KG1 (cell line): ENCODE measurements at places on chromosomes 2 and 18.

DNA sequence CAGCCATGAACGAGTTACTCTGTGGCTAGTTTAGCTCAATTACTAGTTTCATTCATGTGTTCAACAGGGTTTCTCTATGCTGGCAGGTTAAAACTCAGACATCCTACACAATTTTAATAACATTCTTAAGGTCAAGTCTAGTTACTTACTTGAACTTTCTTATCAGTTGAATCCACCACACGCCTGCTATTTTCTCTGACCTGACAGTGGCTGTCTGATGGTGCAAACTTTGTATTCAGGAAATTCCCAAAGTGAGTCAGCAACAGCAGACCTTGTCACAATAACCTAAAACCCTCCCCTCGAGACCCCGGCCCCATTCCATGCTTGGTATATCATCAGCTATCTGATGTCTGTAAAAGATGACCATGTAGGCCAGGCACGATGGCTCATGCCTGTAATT is 20.8 kb upstream of the CIDEA start:
- DNase-seq, result no peak

GRCh38 chr2:134227666-134228065 is 26.2 kb upstream of the MGAT5 start:
- DNase-seq, result no peak

- no peak for DNase-seq
Measured at GRCh38 chr18:44637210-44638033, 43.3 kb upstream of the SETBP1 start.

DNA sequence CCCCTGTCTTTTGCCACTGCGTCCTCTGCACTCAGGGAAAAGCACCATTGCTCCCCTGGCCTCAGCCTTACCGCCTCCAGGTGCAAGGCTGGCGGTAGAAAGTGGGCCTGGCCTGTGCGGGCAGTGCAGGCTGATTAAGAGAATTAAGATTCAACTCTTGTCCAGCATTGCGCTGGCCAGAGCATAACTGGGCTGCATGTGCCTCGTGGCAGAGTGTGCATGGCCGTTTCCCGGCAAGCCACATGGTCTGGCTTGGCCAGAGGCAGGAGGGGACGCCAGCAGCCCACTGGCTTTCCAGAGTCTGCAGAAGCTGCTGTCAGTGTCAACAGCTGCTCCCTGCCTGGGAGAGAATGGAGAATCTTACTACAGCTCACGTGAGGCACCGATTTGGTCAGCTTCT is 12.3 kb downstream of the NTSR2 start:
- no peak for DNase-seq

- no peak for DNase-seq
Measured at GRCh38 chr18:394987-395362, 105.5 kb downstream of the COLEC12 start.

DNA sequence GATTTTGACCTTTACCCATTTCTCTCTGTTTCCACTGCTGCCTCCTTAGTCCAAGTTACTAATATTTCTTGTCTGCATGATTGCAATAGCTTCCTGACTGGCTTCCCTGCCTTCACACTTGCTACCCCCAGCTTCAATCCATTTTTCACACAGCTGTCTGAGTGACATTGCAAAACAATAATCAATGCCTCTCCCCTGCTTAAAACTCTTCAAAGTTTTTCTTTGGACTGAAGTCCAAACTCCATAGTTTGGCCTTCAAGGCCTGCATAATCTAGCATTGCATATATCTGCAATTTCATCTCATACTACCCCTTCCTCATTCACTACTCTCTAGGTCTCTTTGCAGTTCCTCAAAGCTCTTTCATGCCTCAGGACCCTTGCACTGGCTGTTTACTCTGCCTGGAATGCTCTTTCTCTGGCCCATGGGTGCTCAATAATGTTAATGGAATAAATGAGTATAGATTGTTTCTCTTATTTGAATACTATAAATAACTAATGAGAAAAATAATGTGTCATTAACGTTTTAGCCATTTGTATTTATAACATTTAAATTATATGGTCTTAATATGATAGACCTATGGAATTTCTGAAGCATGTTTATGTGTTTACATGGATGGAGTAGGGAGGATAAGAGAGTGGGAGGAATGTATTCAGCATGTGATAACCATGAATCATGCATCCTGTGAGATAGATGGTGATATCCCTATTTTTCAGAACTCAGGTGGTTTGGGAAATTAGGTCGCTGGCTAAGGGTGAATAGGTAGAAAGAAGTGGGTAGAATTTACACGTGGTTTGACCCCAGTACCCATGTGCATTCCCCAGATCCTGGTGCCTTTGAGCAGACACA is 5.7 kb upstream of the TMEM178A start:
- DNase-seq, result no peak

GRCh38 chr2:235168174-235168979 is 216.6 kb downstream of the SH3BP4 start:
- DNase-seq, result no peak

GRCh38 chr2:150409196-150409595 is 78.3 kb downstream of the RND3 start:
- DNase-seq, result no peak

DNA sequence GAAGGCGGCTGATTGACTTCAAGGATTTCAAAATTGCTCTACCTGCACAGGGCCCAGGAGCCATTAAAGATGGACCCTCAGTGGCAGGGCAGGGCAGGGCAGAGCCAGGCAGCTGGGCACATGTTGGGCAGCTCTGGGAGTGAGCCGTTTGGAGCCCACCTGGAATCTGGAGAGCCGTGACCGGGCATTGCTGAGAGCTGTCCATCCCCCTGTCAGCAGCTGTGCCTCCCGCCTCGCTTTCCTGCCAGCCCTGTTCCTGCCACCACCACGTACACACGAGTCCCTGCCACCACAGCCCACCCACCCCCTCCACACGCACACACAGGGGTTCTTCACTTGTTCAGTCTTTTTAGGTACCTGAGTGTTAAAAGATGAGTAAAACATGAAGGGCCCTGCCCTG is 22.9 kb downstream of the ATOH8 start:
- DNase-seq, result no peak

DNA sequence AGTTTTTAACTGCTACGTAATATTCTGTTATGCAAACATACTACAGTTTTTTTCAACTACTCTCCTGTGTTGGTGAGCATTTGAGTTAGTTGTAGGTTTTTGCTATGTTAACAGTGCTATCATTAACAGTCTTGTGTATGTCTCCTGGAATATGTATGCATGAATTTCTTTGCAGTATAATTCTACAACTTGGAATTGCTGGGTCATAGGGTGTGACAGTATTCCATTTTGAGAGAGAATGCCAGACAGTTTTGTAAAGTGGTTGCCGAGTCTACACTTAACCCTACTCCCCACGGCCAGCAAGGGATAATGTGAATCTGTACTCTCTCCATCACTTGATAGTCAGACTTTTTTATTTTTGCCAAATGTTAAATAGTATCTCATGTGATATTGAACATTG is 67.1 kb downstream of the MALT1 start:
- DNase-seq, result no peak

- no peak for DNase-seq
Measured at GRCh38 chr18:54251606-54252390, 17.5 kb upstream of the POLI start.

DNA sequence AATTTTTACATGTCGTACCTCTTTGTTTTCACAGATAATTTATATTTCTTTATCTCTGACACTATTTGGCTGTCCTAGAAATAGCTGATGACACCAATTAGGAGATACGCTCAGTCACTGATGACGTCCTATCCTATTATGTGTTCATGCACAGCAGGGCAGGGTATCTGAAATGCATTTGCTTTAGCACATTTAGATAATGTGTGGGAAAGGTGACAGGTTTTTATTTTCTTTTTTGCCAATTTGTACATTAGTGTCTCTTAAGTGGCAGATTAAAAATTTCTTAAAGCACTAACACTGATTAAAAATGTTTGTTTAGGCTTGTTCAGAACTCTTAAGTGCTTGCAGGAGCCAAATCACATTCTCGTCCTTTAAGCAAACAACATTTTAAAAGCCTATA is 39.7 kb downstream of the CDC42EP3 start:
- DNase-seq, result no peak

- no peak for DNase-seq
Measured at GRCh38 chr2:130830538-130830937, 6.2 kb upstream of the ARHGEF4 start.
